ENCODE measurements at places on chromosomes 1 and 21.
A peak's percentile ranks its signal among the peaks of the same experiment; 100 is the strongest.

DNA sequence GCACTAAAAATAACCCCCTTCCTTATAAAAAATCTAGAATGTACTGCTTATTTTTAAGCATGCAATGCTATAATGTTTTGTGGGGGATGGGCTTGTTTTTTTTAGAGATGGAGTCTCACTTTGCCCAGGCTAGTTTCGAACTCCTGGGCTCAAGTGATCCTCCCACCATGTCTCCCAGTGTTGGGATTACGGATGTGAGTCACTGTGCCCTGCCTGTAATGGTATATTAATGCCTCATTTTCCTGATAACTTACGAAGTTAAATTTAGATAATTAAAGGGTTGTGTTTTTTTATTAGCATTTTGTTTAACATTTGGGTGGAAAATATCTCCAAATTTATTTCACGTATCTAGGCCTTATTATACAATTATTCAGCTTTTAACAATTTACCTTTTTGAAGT, 6.5 kb downstream of the RNF11 start:
- DNase-seq, result no peak

DNA sequence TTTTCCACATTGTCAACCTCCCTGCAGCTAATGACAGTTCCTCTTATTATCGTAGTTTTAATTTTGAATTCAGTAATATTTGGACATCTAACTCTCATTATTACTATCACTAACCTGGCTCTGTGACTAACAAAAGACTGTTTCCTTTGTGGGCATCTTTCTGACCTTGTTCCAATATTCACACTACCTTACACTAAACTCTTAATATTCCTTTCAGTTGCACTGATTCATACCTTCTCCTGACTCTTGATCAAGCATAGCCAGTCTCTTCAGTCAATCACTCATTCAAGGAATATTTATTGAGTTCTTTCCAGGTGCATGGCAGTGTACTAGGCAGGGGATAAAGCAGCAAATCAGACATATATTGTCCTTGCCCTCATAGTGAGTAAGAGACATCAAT, 7.8 kb upstream of the CTNNBIP1 start:
- no peak for DNase-seq

DNA sequence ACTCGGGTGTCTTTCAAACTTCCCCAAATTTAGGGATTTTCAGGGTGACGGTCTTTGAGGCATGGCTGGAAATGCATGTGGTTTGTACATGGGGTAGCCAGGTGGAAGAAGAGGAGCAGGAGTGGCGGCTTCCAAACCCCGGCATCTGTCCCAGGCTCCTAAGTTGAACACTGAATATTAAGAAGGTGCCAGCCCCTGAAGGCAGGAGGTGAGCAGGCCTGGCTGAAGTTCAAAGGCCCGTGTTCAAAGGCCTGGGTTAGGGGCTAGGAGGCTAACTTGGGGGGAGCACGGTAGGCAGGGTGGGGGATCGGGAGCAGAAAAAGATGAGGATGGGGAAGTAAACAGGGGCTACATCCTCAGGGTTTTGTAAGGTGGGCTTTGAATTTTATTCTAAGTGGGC, 42.8 kb downstream of the ELK4 start:
- no peak for DNase-seq

- no peak for DNase-seq
Observed at GRCh38 chr1:155123801-155124200, 3.9 kb upstream of the EFNA1 start.

GRCh38 chr1:36089393-36090121, 865 bp downstream of the ADPRS start:
- DNase-seq, result no peak

DNA sequence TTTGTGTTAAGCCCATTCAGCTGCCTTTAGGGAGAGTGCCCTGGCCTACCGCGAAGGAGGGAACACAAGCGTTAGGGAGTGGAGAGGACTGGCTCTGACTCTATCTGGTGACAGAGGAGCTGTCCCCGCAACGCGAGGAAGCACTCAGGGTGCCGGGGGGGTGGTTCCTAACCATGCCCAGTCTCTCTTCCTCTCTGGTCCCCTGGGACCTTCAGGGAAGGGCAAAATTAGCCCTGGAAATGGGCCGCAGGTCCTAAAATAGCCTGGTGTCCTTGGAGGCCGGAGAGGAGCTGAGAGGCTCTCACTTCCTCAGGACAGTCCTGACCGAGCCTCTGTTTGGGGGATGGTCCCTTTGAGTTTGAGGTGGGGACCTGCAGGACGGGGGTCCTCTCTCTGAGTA, 5.8 kb downstream of the SLC45A1 start:
- DNase-seq, result no peak

DNA sequence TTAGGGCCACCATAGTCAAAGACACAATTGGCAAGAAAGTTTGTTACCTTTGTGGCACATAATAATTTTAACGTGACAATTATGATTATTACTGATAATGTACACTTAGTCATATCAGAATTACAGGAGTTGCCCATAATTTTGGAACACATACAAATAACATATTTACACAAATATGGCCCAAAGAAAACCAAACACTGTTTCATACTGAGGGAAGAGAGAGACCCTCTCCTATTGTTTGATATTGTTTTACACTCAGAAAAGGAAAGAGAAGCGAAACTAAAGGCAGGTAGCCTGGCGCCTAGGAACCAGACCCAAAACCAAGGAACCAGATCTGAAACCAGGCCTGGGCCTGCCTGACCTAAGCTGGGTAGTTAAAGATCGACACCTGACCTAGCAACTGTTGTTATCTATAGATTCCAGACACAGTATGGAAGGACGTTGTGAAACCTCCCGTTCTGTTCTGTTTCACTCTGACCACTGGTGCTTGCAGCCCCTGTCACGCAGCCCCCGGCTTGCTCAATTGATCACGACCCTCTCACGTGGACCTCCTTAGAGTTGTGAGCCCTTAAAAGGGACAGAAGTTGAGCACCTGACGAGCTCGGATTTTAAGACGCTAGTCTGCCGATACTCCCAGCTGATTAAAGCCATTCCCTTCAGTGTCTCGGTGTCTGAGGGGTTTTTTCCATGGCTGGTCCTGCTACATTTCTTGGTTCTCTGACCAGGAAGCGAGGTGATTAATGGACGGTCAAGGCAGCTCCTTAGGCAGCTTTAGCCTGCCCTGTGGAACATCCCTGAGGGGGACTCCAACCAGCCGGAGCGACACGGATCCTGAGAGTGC, 27.9 kb downstream of the C1orf115 start:
- no peak for DNase-seq

- no peak for DNase-seq
Observed at GRCh38 chr1:43932786-43933385, 715 bp upstream of the ARTN start.

GRCh38 chr21:23861911-23862504, 1745.3 kb downstream of the MRPL39 start:
- DNase-seq, result peak; percentile 6

- no peak for DNase-seq
Observed at GRCh38 chr1:200684015-200684414, 14.3 kb upstream of the DDX59 start.

DNA sequence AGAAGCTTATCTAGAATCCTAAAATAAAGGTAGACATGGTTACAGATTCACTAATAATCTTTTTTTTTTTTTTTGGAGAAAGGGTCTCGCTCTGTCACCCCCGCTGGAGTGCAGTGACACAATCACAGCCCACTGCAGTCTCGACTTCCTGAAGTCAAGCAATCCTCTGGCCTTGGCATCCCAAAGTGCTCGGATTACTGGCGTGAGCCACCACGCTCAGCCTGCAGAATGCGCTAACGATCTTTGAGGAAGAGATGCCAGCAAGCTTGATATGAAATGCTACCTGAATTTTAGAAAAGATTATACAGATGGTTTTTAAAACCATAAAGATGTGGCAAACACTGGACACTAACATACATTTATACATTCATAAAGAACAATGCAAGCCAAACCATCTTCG, 4.1 kb upstream of the GNPAT start:
- DNase-seq, result no peak

- DNase-seq, result peak; percentile 21
Observed at GRCh38 chr1:89286549-89287180, 14.0 kb upstream of the GBP5 start.

DNA sequence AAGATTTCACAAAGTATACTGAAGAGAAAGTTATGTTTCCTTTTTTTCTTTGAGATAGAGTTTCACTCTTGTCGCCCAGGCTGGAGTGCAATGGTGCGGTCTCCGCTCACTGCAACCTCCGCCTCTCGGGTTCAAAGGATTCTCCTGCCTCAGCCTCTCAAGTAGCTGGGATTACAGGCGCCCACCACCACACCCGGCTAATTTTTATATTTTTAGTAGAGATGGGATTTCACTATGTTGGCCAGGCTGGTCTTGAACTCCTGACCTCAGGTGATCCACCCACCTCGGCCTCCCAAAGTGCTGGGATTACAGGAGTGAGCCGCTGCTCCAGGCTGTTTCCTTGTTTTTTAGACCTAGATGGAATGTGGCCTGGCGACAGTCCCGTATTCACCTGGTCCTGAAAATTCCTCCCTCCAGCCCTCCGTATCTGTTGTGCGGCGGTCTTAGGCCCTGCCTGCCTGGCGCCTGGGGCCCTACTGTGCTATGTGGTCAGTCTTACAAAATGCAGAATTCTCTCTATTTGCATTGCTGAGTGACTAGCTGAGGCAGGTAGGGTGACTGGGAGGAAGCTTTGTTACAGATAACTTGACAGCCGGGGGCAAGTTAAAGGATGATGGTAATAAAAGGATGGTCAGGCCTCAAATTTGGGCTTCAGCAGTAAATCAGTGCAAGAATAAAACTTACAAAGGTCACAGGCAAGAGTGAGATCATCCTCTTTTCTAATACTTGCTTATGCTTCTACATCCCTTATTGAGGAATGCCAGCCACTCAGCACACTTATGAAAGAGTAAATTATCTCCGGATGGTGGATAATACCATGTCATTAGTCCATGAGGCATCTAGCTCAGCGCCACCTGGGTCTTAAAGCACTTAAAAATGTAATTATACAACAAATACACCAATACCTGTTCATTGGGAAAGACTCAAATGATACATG, 30.3 kb downstream of the PARK7 start:
- no peak for DNase-seq

DNA sequence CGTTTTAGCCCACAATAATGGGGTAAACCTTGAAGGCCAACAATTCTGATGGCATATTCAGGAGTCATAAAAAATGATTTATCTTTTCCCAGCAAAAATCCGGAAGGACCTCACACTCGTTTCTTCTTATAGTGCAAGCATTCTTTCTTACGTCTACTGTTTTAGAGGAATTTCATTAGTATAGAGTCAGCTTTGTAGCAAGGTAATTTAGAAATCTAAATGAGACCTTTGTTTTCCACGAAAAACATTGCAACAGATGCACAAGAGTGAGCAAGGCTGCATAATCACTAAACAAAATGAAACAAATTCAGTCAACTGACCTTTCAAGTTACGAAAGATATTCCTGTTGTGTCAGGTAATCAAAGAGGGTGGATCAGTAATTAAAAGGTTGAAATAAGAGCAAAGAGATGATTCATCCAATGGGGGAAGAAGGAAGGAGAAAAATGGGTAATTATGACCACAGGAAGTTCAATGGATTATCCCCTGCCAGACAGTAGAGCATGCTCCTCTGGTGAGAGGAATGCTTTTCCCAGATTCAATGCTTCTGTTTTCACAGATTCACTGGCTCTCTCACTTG, 560 bp upstream of the CSDE1 start:
- DNase-seq, result no peak

- no peak for DNase-seq
Observed at GRCh38 chr1:113451710-113452109, 61.4 kb downstream of the MAGI3 start.

- no peak for DNase-seq
Observed at GRCh38 chr1:15014516-15014915, 139.0 kb upstream of the TMEM51 start.

GRCh38 chr1:10059342-10059718, 26.6 kb downstream of the UBE4B start:
- DNase-seq, result no peak

- no peak for DNase-seq
Observed at GRCh38 chr1:221602830-221603229, 139.1 kb downstream of the DUSP10 start.

- DNase-seq, result no peak
Observed at GRCh38 chr1:209675565-209676154, 448 bp downstream of the G0S2 start.

DNA sequence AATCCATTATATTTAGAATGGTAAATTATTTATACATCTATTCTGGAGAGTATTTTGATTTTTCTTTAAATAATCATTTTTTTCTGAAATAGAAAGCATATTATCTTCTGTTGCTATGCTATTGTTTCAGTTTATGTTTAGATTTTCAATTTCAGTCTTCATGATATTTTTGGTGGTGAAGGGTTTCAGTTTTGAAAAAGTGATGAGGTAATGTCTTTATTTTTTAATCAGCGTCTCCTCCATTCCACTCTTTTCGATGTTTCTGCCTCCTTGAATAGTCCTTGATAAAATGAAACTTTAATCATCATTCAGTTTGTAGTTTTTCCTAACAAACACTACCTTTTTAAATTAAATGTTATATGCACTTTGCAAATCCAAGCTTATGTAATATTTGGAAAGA, 428.6 kb downstream of the PTPRC start:
- DNase-seq, result no peak

DNA sequence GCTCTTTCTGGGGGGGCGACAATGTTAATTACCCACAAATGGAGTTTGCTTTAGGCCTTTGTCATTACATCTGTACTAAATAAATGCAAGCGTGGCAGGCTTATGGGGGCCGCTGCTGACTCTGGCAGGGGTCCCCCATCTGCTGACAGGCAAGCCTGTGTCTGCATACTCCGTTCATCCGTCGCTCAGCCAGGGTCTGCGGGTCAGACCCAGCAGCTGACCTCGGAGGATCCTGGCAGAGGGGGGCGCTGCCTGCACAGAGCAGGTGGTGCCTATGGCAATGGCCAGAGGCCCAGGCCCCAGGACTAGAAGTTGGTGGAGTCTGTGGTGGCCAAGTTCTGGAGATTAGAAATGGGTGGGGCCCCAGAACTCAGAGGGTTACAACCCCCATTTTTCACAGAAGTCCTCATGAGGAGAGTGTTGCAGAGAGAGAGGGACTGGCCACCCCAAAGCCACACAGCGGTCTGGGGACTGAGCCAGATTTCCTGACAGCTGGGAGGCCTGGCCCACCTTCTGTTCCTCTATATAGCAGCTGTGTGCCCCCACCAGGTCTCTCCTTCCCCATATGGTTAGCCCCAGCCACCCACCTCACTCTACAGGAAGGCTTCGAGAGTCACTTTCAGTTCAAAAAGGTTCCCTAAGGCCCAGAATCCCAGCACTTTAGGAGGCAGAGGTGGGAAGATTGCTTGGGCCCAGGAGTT, 31.0 kb downstream of the TTC39A start:
- no peak for DNase-seq

- DNase-seq, result no peak
Observed at GRCh38 chr21:40383951-40384350, 463.0 kb downstream of the DSCAM start.

DNA sequence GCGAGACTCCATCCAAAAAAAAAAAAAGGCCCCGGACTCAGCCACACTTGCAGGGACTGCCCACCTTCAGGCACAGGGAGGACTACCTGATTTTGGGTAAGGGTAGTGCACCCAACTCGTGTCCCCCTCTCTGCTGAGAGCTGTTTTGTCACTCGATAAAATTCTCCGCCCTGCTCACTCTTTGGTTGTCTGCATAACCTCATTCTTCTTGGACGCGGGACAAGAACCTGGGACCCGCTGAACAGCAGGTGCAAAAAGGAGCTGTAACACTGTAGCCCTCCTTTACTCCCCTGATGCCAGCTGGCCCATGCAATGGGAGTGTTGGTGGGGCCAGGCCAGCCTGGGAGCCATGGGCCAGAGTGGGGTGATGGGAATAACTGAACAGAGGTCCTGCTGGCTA, 10.6 kb downstream of the S100B start:
- peak; percentile 13 for DNase-seq

All from NAMALWA (cell line).